Activated CD4-positive, alpha-beta T cell treated with anti-CD3 and anti-CD28 coated beads, Interleukin-2, Interleukin-6, amounts not matched to agents 100 ng/mL and 50 ng/mL, durations not matched to agents 16 hours and 8 hours (primary cell): ENCODE measurements at places on chromosomes 5 and 9.

DNA sequence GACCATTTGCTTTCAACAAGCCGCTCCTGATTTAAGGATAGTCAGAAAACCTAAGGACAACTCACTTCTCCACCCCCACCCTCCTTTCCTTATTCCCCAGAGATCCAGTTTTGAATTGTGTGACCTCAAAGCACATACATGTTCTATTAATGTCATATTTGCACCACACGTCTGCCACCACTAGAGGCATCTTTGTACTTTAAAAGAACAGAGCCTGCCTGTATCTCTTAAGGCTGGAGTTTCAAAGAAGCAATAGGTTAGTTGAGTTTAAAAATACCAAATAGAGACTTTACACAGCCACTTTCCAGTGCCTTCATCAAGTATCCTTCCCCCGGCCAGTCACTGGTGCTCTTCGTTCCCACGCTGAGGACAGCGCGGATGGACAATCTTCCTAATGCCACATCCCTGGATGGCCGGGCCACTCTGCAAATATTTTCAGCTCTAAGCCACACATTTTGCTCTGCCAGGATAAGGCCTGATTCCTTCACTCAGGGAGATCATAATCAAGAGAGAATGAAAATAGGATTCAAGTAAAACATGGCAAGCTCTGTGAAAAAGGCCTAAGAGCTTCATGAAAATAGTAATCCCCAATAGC is 146.3 kb downstream of the SNCAIP start:
- peak; percentile 3 for DNase-seq

DNA sequence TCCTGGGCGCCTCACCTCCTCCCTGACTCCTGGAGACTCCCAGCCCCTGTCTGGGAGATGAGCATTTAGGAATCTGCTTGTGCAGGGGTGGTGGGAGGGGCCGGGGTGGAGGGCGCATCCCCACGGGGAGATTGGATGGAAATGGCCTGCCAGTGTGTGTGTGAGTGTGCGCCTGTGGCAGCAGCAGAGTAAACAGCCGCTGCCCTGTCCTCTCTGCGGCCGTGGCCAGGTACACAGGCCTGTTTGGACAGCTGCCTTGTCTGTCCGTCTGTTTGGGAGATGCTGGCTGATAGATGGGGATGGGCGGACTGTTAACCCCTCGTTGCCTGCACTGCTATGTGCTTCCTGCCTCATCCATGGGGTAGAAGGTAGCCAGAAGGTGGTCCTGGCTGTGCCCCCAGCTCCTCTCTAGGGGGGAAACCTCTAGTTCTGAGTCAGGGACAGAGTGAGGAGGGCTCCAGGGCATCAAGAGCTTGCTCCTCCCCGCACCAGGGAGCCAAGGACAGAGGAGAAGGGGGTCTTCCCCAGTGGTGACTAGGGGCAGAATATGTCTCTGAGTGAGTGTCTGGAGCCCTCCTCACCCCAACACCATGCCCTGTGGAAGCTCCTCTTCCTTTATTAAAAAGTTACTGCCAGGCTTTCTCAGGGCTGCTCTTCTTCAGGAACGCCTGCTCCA is 60.1 kb downstream of the LMX1B start:
- no peak for DNase-seq

DNA sequence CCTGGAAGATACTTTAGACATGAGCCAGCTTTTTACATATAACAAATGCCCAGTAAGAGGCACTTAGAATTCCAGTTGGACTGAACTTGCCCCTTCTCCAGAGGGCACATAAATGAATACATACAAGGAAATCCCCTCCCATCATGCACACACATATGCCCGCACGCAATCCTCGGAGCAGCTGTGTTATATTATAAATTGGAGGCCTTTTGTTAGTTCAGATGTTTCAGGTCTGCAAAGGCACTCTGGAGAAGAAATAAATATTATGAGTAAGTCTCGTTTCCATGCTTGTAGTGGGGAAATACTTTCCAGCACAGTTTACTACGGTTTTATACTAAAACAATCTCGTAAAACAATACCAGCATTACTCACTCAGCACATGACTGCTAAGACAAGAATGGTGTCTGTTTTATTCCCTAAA is 17.6 kb upstream of the MUSK start:
- DNase-seq, result no peak

DNA sequence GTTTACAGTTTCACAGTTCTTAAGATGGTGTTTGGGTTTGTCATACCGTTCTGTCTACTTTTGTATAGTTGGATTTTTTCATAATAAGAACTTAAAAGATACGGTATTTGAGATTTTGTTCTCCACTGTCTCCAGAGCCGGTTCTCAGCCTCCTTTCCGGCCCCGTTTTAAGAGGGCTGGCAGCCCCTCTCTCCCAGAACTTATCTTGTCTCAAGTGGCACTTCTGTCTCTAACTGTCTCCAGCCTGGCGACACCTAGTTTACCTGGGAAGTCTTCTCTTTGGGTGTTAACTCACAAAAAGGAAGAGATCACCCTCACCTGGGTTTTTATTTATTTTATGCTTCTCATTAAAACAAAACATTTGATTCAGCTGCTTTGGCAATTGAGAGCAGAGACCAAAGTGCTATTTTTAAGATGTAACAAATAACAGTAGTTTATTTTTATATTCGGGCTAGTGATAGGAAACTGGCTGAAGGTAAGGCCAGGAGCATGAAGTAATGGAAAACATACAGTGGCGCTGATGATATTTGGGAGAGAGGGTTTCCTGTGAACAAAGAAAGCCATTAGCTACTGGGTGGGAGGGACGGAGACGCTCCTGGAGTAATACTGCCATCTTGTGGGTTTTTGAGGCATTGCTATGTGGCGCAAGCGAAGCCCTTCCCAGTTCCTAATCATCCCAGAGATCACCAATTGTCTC is 48.3 kb downstream of the ACER2 start:
- DNase-seq, result peak; percentile 73

DNA sequence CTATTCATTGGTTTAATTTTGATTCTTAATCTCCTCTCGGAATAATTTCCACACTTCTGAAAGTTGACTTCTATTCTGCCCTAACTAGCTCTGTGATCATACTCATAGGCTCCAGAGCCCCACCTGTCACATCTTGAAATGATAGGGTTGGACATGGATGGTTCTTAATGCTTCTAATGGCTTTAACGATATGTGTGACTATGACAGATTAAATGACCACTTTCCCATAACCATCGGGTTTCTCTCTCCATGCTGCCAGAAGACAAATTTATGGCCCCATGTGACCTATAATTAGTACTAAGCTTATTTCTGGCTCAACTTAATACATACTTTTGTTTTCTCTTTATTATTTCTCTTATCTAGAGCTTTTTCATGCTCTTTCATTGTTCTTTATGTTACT is 251.1 kb upstream of the TUT7 start:
- no peak for DNase-seq

GRCh38 chr9:16628413-16628812 is 242.1 kb downstream of the BNC2 start:
- DNase-seq, result no peak

DNA sequence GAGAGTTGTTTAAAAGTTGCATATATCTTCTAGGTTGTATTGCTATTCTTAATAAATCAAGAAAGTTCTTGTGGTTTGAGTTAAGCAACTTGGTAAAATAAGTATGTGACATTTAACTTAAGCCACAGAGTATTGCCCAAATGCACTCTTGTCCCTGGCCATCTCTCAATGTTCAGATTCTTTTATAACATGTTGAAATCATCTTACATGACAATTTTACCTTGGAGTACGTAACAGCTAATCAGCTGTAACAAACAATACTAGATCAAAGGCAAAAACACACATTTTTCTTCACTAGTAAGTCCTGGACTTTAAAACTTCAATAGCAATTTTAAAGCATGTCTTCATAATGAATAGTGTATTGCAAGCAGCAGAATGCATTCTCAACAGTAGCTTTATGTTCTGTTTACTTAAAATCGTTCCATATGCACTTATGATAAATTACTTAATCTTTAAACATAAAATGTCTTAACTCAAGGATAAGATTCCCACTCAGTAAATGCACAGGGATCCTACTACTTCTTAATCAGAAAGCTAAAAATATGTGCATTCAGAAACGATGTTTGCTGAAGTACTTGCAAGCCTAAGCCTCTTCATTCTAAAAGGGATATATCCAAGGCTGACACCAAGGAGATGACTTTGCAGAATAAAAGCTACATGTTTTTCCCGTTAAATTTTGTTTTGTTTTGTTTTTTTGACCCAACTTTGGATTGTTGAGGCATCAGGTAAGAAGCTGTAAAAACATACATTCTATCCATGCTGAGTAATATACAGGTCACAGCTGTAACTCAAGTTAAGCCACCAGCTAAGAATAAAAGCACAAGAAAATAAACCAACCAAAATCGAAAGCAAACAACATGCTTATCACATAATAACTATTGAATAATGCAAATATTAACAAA is 86.1 kb upstream of the NFIB start:
- no peak for DNase-seq

DNA sequence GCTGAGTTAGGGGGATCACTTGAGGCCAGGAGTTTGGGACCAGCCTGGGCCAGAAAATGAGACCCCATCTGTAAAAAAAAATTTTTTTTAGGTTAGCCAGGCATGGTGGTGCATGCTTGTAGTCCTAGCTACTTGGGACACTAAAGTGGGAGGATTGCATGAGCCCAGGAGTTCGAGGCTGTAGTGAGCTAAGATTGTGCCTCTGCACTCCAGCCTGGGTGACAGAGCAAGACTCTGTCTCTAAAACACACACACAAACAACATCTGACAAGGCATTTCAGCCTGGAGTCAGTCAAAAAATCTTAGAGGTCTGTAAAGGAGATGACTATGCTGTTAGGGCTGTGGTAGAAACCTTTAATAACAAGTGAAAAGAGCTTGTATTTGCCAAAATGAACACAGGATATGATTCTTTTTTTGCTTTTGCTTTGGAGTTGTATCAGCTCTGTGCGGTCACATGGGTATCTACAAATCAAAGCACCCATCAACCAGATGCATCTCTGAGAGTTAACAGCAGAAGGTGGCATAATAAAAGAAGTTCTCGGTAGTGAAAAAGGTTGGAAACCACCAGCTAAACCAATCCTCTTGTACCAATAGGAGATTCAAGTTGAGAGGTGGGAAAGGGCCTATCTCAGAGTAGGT is 3.6 kb upstream of the PSMD5 start:
- peak; percentile 78 for DNase-seq

GRCh38 chr9:9790216-9790872 is 822.5 kb downstream of the PTPRD start:
- peak; percentile 28 for DNase-seq

DNA sequence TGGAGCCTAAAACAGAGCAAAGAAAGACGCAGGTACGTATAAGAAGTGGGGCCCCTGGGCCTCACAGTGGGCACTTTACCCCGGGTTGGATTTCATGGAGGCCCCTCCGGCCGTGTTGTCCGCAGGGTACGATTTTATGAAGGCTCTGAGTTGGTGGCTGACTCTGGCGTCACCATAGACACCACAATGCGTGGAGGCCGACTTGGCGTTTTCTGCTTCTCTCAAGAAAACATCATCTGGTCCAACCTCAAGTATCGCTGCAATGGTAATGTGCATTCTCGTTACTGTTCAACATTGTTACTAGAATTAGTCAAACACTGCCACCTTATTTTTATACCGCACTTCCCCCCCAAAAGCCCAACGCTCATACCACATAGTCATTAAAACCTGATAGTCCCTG is 47.1 kb downstream of the THBS4 start:
- DNase-seq, result no peak

DNA sequence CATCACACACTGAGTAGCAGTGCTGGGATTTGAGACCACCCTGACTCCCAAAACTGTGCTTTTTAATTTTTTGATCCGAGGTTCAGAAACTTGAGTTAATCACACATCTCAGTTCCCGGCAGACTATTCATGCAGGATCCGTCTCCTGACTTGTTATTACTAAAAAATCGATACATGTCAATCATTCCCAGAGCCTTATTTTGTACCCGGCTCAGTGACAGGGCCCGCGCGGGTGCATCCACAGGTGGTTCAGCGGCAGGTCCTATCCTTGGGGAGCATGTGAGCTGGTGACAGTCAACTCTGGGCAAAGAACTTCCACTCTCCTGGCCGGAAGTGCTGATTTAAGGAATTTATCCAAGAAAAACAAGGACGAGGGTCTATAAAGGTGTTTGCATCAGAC is 95.9 kb upstream of the MVB12B start:
- DNase-seq, result no peak

DNA sequence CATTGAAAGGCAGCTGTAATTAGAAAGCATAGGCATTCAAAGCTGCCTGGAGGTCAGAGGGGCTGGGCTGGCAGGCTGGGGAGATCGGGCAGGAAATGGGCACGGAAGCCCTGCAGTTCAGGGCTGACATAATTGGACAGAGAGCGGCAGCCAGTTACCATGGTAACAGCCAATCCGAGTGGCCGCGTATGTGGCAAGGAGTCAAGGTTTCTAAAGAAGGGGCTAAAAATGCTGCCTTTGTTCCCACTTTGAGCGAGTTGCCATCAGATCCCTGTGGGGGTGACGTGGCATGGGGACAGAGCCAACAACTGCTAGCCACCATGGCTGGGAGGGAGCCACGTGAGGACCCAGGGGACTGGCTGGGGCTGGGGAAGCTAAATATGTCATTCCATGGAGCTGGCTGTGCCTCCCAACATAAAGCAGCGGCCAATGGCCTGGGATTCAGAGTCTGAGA is 44.7 kb upstream of the NDFIP1 start:
- peak; percentile 51 for DNase-seq

DNA sequence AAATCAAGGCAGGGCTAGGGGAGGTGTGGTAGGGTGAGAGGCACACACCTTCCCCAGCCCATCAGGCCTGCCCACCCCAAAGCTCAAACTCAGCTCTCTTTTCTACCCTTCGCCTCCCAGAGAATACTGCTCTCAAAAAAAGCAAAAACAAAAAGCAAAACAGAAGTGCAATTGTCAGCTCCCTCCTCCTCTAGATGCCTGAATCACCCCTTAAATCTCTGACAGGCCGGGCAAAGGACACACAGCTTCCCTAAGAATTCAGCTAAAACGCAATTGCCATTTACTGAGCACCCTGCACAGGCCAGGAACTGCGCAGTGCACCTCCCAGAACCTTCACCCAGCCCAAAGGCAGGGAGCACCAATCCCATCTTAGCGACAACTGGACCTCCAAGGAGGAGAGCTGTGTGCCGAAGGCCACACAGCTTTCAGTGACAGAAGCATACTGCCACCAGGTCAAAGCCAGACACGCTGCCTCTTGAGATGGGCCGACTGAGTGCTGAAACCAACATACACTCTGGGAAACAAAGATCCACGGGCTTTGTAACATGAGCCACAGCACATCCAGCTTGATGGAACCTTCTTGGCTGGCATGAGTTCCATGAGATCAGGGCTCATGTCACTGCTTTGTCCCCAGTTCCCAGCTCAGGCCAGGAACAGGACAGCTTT is 53.4 kb upstream of the STXBP1 start:
- DNase-seq, result no peak

DNA sequence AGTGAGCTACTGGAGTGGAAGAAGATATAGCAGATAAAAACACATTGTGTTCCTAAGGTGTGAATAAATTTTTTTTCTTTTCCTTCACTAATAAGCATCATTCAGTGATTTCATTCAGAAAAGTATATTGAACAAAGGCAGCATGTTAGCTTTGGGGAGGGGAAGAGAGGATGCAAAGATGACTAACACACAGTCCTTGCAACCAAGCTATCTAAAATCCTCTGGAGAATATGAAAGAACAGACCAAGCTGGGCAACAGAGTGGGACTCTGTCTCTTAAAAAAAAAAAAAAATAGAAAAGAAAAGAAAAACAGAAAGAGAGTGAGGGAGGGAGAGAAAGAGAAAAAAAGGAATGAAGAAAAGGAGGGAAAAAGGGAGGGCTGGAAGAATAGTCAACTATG is 22.3 kb upstream of the OMD start:
- DNase-seq, result no peak
